MV-4-11 (cell line): ENCODE measurements at places on chromosomes 5 and 9.

DNA sequence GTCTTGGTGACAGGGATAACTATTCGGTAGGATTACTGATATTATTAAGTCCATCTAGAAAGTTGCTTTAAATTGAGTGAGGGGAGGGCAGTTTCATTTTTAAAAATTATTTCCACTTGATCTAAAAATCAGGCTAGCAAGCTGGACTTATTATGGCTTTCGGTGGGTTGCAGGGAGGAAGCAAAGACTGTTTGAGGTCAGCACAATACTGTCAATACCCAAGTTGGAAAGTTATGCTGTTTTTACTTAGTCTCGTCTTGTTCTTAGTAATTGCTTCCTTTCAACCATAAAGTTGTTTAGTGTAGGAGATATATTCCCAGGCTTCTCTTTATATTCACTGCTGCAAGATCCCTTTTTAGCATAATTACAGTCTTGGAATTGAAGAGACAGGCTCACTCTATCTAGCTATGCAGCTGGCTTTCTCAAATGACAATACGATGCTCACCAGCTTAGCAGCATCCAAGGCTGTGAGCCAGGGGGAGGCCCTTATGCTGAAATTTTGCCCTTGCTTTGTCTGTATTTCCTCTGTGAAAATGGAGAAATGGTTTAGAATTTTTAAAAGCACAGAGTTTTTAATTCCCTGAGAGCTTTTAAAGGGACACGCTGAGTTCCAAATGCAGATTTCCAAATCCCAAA is 68.2 kb upstream of the APC start:
- DNase-seq = no peak

DNA sequence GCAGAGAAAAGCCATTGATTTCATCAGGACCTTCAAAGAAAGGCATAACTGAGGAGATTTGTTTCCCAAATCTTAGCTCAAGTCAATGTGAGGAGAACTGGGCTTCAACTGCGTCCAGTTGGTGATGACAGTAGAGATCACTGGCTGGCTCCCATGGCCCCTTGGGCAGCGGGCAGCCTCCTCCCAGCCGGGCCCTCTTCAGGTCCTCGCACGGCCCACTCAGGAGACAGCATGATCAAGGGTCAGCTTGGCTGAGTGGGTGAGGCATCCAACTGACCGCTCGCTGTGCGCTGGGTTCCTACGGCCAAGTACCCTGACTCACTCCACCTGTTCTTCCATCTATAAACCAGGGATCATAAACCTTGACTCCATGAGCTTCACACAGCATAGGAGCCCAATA is 274.0 kb downstream of the NSG2 start:
- DNase-seq = no peak

DNA sequence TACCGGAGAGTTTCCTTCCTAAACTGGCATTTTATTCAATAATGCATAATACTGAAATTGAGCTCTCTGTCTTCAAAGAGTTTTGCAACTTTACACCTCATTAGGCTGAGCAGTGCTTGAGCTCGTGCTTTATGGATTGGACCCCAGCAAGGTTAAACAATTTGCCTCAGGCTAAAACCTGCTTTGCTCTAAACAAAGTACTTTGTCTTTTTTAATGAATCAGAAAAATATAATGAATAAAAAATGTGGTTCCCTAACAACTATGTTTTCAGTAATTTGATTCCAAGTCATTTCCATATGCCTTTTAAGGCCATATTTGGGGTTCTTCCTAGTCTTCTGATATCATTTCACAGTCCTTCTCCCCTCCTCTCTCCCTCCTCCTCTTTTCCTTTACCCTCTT is 20.0 kb downstream of the ZNF366 start:
- DNase-seq = no peak

DNA sequence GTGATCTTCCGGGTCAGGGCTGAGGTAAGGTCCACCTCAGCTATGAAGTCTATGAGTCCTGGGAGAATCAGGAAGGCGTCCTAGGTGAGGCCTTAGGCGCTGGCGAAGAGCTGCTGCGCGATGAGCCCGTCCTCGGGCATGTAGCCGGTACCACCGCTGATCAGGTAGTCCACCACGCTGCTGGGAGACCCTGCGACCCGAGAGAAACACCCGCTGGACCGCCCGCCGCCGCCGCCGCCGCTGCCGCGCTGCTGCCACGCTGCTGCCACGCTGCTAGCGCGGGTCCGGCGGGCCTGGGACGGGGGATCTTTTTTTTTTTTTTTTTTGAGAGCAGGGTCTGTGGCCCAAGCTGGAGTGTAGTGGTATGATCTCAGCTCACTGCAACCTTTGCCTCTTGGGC is 8.0 kb upstream of the DCAF12 start:
- no peak for DNase-seq

- DNase-seq = no peak
Observed at GRCh38 chr5:149063896-149064478, 1.1 kb upstream of the SH3TC2 start.

- peak; percentile 46 for DNase-seq
Observed at GRCh38 chr9:125233678-125234077, 7.5 kb downstream of the HSPA5 start.
